Stimulated activated CD8-positive, alpha-beta memory T cell treated with anti-CD3 and anti-CD28 coated beads, Interleukin-7, amount 100 ng/mL, for 1 hour (primary cell): ENCODE measurements at places on chromosomes 16 and 17.

GRCh38 chr17:16050844-16051243 lies 51.2 kb downstream of the TTC19 start:
- no peak for DNase-seq

- DNase-seq: no peak
Measured at GRCh38 chr17:81154961-81155360, 10.3 kb upstream of the PVALEF start.

GRCh38 chr17:14204084-14204483 lies 32.6 kb downstream of the CDRT15 start:
- DNase-seq: no peak

DNA sequence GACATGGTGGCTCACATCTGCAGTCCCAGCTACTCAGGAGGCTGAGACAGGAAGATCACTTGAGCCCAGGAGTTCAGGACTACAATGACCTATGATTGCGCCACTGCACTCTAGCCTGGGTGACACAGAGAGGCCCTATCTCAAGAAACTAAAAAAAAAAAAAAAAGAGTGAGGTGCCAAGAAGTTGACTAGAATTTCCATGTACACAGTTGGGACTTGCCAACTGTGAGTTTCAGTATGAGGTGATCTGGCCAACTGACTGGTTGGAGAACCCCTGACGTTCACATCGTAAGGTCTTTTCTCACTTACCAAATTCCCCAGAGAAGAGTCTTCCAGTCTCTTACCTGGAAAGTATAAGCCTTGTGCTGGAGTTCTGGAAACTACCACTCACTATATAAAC lies 3.1 kb upstream of the MED11 start:
- no peak for DNase-seq

GRCh38 chr17:64339516-64340490 lies 50.9 kb downstream of the PECAM1 start:
- no peak for DNase-seq

- DNase-seq: no peak
Measured at GRCh38 chr17:7491583-7491982, 7.4 kb downstream of the POLR2A start.

- DNase-seq: no peak
Measured at GRCh38 chr17:8430966-8431365, 4.7 kb upstream of the NDEL1 start.

GRCh38 chr16:28974007-28974436 lies 556 bp upstream of the SPNS1 start:
- DNase-seq: no peak

DNA sequence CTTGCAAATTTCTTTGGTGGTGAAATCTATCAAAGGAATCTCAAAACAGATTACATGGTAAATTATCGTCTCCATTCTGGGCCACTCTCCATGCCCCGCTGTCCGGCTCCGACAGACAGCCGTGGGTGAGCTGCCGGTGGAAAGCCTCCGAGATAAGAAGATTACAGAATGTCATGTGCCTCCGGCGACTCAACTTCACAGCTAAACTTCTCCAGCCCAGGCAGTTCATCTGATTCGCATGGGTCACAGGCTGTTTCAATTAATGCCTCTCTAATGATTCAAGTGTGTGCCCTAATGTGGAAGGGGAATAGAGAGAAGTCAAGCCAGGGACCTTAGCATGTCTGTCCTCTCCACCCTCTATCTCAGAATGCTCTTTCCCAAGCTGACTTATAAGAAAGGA lies 520.8 kb upstream of the ZFHX3 start:
- no peak for DNase-seq

GRCh38 chr17:60110586-60110985 lies 31.9 kb upstream of the HEATR6 start:
- no peak for DNase-seq

DNA sequence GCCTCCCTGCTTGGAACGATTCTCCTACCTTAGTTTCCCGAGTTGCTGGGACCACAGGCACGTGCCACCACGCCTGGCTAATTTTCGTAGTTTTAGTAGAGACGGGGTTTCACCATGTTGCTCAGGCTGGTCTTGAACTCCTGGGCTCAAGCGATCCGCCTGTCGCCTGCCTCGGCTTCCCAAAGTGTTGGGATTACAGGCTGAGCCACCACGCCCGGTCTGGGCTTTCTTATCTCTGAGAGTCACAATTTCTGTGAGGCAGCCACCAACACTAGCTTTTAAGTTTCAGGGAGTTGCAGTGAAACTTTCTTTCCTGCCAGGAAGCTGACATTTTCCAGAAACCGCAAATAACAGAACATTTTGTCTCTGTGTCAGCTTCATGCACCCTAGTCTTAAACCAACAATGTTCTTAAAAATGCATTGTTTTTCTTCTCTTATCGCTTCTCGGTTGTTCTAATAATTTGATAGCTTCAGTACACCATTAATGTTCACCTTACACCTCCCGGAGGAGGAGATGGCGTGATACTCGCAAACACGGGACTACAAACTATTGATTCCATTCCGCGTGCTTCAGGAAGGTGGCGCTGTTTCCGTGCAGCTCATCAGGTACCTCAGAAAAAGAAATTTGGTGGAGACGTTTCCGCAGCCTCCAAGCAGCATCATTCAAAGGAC lies 7.4 kb upstream of the DHRS7B start:
- peak; percentile 32 for DNase-seq

- DNase-seq: no peak
Measured at GRCh38 chr17:63537001-63537400, 13.3 kb upstream of the DCAF7 start.

DNA sequence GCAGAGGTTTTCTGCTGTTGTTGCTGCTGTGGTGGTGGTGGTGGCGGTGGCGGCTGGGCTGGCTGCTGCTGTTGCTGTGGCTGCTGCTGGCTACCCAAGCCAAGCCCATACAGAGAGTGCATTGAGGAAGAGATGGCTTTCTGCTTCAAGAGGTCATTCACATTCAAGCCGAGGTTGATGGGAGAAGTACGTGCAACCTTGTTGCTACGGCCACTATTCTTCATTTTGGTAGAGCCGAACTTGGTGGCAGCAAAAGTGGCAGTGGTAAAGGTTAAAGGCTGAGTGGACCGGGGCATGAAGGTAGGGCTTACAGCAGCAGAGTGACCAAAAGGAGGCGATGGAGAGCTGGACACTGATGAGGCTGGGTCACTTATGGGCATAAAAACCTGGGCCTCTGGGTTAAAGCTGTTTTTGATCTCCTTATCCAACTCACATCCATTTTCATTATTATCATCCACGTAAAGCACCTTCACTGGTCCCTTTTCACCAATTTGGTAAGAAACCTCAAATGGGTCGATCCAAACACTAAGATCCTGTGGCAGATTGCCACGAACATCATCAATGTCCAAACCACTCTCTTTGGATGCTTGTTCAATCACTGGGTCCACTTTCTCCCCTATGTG lies 2.8 kb downstream of the TOB1 start:
- no peak for DNase-seq

DNA sequence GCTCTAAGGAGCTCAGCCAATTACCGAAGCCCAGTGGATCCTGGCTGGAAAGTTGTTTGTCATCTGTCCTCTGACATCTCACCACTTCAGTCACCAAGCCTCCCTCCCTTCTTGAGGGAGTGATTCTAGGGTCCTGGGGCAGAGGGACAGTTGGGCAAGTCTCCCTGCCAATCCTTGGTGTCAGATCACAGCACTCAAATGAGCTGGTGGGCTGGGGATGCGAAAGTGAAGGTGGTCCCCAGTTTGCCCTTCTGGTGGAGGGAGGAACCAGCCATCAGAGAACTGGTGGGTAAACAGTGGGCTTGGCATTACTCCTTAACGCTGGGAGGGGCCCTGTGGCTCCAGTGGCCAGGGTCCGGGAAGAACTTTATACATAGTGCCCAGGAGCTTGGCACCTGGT lies 4.4 kb upstream of the CALB2 start:
- no peak for DNase-seq

- no peak for DNase-seq
Measured at GRCh38 chr17:65564793-65565192, 3.3 kb upstream of the AXIN2 start.

DNA sequence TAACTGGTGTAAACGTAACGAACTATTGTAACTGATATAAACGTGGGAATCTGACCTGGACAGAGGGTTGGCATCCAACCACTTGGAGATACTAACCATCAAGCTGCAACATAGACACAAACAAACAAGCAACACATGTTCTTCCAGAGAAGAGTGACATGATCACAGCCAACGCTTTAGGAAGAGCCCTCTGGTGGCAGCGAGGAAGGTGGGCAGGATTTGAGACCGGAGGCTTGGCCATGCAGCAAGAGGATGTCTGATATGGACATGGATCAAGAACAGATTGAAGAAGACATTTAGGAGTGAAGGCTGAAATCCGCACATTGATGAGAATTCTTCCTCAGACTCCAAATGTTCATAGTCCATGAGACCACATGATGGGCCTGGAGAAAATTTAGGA lies 40.3 kb upstream of the TNRC6A start:
- DNase-seq: no peak

DNA sequence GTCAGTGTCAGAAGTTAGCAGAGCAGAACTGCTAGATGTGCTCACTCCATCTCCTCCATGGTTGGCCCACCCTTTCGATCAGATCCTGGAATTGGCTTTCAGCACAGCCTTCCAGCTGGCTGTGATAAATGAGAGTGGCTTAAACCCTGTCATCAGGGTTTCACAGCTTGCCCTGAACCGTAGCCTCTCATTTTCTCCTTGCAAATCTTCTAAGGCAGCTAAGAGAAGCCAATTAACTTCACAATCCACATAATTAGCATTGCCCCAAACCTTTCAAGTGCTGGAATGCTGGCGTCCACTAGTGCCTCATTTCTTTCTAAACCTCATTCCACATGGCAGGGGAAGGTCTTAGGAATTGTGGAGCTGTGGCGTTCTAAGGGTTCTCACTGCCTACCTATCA lies 21.7 kb downstream of the MILR1 start:
- DNase-seq: no peak

- DNase-seq: no peak
Measured at GRCh38 chr17:43416998-43417890, 18.5 kb downstream of the ARL4D start.

- DNase-seq: no peak
Measured at GRCh38 chr16:307691-308312, 24.8 kb downstream of the PDIA2 start.

- DNase-seq: peak; percentile 37
Measured at GRCh38 chr17:75587675-75588595, at the start of gene MYO15B. Gene MYO15B, plus strand, starts transcription at chr17:75587800. Its CDS starts 258 bp downstream, at chr17:75588058.

DNA sequence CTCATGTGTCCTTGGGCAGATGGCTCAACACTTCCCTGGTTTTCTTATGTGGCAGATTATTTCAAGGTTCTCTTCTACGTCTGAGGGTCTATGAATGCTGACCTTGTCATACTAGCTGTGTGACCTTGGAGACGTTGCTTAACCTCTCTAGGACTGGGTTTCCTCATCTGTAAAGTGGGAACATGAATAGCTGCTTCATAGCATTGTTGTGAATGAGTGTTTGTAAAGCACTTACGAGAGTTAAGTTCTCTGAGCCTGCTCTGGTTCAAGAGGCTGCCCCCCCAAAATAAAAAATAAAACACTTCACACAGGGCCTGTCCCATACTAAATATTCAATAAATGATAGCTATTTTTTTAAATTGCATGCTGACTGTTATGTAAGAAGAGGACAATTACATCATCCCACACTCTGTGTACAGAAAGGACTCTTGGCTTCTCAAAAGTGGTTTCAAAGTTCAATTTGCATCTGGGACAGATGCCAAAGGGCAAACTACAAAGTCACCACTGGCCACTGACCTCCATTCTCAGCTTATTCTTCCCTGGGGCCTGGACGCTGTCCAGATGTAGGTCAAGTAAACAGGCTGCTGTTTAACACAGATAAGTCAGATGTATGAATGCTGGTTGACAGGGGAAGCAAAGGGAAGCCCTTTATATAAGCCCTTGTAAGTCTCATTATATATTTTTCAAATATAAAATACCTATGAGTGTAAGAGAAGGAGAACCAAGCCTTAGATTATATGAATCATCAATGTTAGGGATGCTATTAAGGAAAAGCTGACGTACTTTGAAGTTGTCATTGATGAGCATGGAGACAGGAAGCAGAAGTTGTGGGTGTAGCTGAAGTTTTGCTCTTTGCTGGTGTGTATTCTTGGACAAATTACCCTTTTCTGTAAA lies 15.4 kb upstream of the NDEL1 start:
- DNase-seq: no peak

DNA sequence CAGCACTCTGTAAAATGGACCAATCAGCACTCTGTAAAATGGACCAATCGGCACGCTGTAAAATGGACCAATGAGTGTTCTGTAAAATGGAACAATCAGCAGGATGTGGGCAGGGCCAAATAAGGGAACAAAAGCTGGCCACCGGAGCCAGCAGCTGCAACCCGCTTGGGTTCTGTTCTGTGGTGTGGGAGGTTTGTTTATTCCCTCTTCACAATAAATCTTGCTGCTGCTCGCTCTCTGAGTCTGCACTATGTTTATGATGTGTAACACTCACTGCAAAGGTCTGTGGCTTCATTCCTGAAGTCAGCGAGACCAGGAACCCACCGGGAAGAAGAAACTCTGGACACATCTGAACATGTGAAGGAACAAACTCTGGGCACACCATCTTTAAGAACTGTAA lies 20.5 kb downstream of the TMEM100 start:
- no peak for DNase-seq

DNA sequence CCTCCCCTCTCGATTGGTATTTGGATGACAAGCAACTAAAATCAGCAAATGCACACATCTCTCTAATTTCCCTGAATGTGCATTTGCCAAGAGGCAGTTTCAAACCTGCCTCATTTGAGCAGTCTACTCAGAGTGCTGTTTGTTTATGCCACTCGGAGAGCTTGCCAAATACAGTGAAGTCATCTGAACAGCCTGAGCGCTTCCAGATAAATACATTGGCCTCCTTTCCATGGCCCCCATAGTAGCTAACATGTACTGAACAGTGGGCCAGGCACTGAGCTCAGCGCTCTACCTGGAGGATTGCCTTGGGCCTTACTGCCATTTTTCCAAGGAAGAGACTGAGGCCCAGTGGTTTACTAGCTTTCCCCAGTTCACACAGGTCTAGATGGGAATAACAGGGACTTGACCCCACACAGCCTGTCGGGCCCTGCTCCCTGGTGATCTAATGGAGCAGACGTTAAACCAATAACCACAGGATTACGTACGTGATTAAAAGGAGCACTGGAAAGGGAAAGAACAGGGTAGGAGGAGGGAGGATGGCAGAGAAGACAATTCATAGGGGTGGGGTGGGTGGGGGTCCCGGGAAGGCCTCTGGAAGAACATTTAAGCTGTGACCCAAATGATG lies 18.7 kb upstream of the ANKRD40CL start:
- no peak for DNase-seq

GRCh38 chr17:63999680-64000531 lies 1.8 kb downstream of the PRR29 start:
- DNase-seq: no peak

- no peak for DNase-seq
Measured at GRCh38 chr17:57784226-57784895, 39.3 kb upstream of the CCDC182 start.

DNA sequence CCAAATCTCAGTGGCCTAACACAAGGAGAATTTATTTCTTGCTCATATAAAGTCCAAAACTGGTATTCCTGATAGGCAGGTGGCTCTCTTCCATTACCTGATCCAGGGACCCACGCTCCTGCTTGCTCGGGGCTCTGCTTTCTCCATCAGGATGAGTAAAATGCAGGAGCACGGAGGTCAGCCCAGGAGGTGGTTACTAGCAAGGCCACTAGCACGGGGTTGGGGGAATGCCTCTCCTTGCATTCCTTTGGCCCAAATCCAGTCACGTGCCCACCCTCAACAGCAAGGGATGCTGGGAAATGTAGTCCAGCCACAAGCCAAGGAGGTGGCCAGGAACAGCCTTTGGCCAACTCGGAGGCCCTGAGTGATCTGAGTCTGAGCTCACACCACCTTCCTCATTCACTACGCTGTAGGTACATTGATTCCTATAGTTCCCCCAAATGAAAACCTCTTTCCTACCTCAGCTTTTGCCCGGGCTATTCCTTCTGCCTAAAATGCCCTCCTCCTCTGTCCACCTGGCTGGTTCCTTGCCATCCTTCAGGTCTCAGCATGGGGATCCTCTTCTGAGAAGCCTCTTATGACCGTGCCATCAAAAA lies 38.3 kb upstream of the HAPSTR1 start:
- DNase-seq: no peak
